ENCODE measurements at places on chromosomes 4 and X.

DNA sequence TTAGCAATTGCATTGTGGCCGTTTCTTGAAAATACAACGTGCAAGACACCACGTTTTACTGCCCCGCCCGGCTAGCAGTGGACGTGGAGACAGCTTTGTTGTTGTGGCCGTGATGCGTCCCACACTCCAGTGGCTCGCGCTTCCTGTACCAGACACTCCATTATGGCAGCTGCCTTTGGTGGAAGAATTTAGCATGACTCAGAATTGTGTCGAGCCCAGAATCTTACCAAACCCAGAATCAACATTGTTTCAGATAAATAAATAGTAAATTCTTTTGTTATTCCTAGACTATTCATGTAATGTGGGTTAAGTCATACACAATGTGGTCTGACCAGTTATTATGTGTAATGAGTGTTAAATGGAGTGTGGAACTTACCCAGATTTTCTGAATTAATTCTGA is 25.3 kb upstream of the S100P start:
- DNase-seq = no peak

GRCh38 chr4:10240691-10241090 is 124.1 kb upstream of the WDR1 start:
- DNase-seq = no peak

DNA sequence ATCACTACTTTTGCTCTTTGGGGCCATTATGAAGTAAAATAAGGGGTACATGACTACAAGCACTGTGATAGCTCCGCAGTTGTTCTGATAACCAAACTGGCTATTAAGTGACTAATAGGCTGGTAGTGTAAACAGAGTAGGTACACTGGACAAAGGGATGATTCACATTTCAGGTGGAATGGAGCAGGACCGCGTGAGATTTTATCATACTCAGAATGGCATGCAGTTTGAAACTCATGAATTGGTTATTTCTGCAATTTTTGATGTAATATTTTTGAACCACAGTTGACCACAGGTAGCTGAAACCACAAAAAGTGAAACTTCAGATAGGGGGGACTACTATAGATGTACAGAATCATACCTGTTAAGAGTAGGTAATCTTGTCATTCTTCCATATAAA is 55.8 kb downstream of the PAK3 start:
- no peak for DNase-seq

GRCh38 chr4:127852661-127853060 is 28.0 kb upstream of the PLK4 start:
- no peak for DNase-seq

DNA sequence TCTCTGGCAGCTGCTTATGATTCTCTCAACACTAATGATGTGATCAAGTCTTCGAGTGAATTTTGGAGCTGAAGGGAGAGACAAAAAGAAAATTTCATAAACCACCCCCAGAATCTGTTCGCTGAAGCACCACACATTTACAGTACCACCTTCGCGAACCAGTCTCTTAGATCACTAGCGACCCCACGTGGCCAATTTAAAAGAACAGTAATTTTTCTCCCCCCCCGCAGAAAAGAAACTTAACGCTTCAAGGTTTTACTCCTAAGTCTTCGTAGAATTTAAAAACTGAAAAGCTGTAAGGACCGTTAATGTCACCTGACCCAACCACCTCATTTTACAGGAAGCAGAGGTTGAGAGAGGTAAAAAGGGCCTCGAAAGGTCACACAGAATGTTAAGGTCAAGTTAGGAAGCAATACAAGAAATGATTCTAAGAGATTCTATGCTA is 187.5 kb downstream of the QDPR start:
- DNase-seq = peak; percentile 60

DNA sequence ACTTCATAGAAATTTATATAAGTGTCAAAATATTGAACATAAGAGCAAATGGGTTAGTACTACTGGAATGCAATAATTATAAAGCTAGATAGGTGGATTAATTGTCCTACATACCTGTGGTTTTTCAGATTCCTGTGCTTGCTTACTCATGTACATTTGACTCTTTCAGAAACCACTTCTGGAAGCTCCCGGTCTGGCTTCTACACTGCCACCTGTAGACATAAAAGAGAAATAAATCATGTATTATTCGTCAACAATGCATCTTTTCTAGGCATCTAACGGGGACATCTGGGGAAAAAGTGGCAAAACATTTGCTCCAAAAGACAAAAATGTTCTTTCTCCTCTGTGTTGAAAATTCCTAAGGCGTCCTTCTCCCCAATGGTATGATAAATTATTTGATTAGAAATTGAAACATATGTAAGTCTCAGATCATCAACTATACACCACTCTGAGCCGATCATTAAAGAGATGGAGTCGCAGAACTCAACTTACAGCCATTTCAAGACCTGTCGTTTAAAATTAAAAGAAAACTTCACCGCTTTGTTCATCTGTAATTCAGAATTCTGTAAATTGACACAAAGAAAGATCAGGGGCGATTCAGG is 648.7 kb upstream of the DIPK2B start:
- no peak for DNase-seq

GRCh38 chrX:151537572-151537971 is 25.9 kb upstream of the PASD1 start:
- DNase-seq = no peak

- DNase-seq = no peak
Measured at GRCh38 chrX:11532291-11533078, 133.2 kb downstream of the ARHGAP6 start.

DNA sequence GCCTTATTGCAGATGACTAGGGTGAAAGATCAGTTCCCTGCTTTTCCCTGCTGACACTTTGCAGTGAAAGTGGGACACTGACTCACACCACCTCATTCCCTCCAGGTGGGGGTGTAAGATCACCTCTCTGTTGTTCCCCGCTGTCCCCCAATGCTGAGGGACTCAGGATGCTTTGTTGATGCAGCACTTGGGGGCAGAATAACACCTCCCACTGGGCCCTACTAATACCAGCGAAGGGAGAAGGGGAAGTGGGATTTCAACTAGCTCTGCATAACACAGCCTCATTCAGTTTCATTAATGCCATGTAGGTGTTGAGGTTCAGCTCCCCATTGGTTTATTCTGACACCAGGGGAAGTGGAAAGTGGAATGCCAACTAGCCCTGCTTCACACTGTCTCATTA is 43.6 kb upstream of the IL1RAPL2 start:
- no peak for DNase-seq

DNA sequence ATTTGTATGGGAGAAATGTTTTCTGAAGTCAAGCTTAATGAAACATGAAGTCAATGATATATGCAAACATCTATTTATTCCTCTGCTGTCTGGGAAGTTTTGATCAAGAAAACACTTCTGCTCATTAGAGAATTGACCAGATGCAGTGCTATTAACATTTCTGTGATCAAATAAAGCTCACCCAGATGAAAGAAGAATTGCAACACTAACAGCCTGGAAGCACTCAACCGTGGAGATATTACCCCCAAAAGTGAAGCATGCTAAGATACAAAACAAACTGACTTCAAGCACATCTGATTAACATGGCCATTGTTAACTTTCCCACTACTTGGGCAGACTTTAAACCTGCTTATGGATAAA is 73.7 kb upstream of the GUCY1A1 start:
- DNase-seq = no peak

GRCh38 chr4:77849278-77849965 is 13.2 kb upstream of the MRPL1 start:
- no peak for DNase-seq

DNA sequence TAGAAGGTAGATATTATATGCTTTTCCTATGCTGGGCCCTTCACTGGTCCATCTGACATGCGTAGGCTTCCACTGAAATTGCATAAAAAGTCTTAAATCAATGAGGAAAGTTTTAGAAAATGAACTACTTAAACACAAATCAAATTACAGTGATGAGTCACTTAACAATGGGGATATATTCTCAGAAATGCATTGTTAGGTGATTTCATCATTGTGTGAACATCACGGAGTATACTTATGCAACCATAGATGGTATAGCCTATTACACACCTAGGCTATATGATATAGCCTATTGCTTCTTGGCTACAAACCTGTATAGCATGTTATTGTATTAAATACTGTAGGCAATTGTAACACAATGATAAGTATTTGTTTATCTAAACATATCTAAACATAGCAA is 10.3 kb downstream of the STAP1 start:
- no peak for DNase-seq

GRCh38 chr4:75004755-75005668 is 72.1 kb downstream of the PARM1 start:
- no peak for DNase-seq

GRCh38 chr4:99722725-99723124 is 65.1 kb upstream of the C4orf54 start:
- DNase-seq = no peak

DNA sequence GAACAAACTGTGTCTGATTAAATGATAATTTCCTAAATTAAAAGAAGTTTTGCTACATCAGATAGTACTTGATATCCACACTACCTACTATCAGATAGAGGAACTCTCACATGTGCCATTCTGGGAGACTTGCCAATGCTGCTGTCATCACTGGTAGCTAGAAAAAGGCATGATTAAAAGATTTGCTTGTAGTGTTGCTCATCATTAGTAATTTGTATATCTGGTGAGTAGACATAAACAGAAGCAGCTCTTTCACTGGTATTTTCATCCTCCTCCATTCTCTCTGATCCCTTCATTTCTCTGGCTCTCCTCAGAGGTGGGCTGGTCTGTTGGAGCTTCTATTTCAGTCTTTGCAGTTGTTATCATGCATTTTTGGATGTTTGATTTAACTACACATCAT is 56.0 kb downstream of the SPRY1 start:
- no peak for DNase-seq

DNA sequence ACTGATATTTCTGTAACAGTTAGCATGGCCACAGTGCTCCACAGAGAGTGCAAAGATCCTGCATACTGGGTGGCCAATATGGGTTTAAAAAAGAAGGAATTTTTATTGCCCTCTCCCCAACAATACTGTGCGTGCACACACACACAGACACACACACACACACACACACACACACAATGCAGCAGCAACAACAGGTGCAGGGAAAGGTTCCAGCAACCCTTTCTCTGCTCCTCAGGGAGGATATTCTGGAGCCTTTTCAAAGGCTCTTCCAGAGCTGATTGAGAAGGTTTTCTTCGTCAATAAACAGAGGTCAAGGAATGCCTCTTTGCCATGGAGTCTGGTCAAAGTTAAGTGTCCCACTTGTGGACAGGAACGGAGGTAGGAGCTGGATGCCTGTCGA is 84.8 kb upstream of the ZFP42 start:
- DNase-seq = no peak

DNA sequence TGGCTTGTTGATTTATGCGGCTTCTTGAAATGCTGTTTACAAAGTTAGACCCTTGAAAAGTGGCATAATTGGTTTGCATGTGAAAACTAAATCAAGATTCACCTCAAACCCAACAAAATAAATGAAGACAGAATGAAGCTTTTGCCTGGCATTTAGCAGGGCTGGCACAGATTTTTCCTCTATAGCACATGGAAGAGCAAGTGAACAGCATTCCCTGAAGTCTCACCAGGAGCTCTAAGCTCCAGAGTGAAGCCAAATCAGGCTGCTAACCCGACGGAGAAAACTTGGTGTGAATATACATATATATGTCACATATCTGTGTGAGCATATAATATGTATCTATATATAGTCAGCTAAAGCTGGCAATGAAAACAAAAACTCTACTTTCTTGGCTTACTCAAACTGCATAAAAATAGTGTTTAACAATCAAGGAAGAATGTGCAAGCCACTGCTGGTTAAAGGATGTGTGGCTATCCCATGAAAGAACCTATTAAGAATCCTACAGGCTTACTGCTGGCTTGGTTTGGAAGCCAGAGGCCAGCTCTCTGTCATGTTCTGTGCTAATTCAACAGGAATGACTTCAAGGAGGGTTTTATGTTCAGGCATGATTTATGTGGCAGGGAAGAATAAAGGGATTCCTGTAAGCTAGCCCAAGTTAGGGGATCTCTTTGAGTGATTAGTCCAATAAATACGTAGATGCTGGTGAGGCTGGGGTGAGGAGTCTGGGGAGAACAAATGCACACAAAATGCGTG is 69.9 kb downstream of the MFAP3L start:
- DNase-seq = peak; percentile 36

DNA sequence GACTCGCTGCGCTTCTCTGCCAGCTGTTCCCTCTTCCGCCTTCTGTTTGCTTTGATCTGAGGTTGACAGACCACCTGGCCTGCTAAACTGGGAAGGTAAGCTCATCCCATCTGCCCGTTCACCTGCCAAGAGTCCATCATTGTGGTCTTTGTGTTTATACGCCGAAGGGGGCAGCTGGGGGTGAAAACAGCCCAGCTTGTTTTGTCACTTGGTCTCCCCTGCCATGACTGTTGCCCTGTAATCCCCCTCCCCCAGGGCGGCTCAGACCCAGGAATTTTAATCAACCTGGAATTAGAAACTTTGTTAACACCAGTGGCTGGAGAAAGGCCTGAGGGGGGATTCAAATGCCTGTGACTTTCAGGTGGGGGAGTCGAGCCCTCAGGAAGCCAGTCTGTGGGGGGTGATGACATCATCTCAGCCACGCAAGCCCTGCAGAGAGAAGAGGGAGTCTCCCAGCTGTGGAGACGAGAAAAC is 333.3 kb downstream of the BCOR start:
- no peak for DNase-seq

- peak; percentile 6 for DNase-seq
Measured at GRCh38 chr4:138977524-138977923, 38.1 kb upstream of the NOCT start.

DNA sequence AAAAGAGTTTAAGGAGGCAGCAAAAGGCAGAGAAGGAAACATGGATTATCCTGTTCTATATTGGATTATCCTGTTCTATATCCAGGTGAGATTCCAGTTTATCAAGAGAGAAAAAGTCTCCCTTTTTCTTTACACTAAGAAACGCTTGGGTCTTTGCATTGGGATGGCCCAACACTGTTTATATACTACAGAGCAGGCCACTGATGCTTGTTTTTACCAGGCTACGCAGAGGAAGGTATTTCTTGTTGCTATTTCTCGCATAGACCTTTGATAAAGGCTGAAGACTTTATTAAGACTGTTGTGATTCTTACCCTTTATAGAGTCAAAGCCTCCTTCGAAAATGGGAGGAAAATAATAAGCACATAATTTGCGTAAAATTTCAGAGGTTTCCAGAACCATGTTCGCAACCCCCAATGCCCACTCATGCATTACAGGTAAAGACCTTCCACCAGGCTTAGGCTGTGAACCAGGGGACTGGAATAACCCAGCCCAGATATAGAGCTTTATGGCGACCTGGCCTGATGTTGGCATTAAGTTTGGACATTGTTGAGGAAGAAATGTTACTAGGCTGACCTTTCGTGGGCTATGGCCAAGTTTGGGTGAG is 218.3 kb downstream of the PTTG2 start:
- no peak for DNase-seq

DNA sequence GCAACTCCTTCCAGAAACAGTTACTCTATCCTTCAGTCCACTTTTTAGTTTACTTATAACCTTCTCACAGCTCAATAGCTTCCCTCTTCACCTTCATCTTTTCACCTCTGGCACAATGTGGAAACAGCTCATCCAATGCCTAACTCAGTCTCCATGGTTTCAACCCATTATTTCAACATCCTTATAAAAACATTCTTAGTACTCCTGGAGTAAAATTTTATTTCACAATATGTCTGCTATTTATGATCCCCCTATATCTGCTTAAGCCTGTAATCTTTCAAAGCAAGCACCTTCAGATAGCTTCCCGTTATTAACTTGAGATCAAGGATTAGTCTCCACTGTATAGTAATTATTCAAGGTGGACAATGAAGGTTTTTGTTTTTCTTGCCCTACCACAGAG is 156.3 kb downstream of the GASK1B start:
- no peak for DNase-seq

- DNase-seq = no peak
Measured at GRCh38 chr4:124061413-124061812, 651.1 kb downstream of the ANKRD50 start.
